Spleen (tissue), 13 donors: ENCODE measurements at places on chromosomes 4 and X.
A peak's percentile ranks its signal among the peaks of the same experiment; 100 is the strongest.

DNA sequence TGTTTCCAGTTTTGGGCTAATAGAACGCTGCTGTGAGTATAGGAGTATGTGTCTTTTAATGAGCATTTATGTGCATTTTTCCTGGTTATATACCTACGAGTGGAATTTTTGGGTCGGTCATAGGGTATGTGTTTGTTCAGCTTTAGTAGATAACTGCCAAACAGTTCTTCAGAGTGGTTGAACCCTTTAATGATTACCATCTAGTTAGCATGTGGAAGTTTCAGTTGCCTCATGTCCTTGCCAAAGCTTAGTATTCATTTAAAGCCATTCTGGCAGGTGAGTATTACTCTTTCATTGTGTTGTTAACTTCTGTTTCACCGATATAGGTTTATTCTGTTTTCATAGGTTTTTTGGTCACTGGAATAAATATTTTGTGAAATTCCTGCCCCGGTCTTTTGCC lies 229.1 kb downstream of the ARHGAP10 start:
- DNase-seq: no peak

DNA sequence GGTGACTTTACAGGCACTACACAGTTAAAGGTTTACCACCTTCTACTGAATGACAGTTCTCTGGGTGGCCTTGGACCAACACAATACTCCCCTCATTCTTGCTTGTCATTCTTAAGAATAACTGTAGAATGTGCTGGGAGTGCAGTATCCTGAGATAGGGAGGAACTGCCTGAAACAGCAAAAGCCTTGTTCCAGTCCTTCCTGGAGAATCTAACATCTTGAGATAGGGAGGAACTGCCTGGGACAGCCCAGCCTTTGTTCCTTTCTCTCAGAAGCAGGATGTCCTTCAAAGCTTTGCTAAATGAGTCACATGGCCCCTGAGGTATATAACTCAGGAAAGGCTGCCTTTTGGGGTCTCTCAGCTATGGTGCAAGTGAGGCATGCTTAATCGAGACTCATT lies 145.7 kb upstream of the MBNL3 start:
- DNase-seq: no peak

DNA sequence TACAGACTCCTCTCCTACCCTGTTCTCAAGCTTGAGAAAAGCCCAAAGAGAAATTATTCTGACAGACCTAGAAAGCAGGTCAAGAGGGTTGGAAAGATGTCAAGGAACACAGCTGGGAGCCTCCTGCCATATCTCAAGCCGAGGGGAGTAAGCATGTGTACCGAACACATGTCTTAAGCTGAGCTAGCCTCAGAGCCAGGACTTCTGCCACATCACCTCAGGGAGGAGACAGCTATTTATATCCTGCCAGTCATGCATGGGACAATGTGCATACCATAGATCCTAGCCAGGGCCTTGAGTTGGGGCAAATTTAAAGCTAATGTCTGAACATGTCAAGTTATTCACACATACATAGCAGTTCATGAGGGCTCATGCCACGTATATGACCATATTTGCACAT lies 11.8 kb downstream of the TMEM31 start:
- DNase-seq: no peak

GRCh38 chrX:39809331-39809730 lies 288.4 kb downstream of the BCOR start:
- no peak for DNase-seq

GRCh38 chr4:183332447-183332846 lies 10.2 kb upstream of the CLDN24 start:
- DNase-seq: peak; percentile 32

DNA sequence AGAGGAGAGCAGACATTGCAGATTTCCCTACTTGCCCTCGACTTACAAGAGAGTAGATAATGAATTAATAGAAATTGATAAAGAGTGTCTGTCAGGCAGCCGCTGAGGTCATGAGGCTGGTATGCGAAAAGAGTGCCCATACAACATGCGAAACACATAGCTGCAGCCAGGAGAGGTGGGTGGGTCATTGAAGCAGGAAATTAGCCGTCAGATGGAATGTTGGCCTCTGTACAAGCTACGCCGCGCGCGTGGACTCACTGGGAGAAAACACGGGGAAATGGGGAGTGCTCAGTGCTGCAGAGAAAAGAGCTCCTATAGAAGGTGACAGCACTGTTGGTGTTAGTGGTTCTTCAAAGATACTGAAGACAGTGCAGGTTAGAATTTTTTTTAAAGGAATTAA lies 125.1 kb downstream of the RAPGEF2 start:
- DNase-seq: peak; percentile 76
